Myocyte (in vitro differentiated cells): ENCODE measurements at places on chromosomes 6 and 20. TPM values are rescaled to one million over a fixed set of nuclear protein-coding genes. Genes with fewer than 3 reads are reported as not detected.

The MPC1 gene
- 34.2 and 85.5 TPM in 2 replicates for total RNA-seq

The CRISP2 gene
- not detected in 2 replicates for total RNA-seq

The SLC26A8 gene
- total RNA-seq = not detected in 2 replicates

The TNNC2 gene
- total RNA-seq = 678 and 849 TPM in 2 replicates

The COL9A3 gene
- total RNA-seq = 0.05 TPM in 1 of 2 replicates, not detected in the other

The CEP250 gene
- 28.9 and 37.6 TPM in 2 replicates for total RNA-seq

The PET117 gene
- 25.2 and 28.6 TPM in 2 replicates for total RNA-seq

The VNN1 gene
- total RNA-seq = 2.7 TPM in 2 replicates

The TPD52L1 gene
- 55.3 and 97.1 TPM in 2 replicates for total RNA-seq

The SIGLEC1 gene
- total RNA-seq = 0.53 and 1.3 TPM in 2 replicates

The EPPIN gene
- total RNA-seq = not detected in 2 replicates

The TRIM31 gene
- total RNA-seq = not detected in 2 replicates

The PLCG1 gene
- 86.9 and 112 TPM in 2 replicates for total RNA-seq

The CUL7 gene
- total RNA-seq = 54.1 and 58.1 TPM in 2 replicates

The SNAI1 gene
- total RNA-seq = 0.72 and 1.8 TPM in 2 replicates

The BHLHE23 gene
- total RNA-seq = not detected in 2 replicates

The MCM9 gene
- 11.5 and 18.5 TPM in 2 replicates for total RNA-seq

The SIRPD gene
- not detected in 2 replicates for total RNA-seq

The LHFPL5 gene
- not detected in 2 replicates for total RNA-seq

The PSORS1C1 gene
- 0.21 and 0.29 TPM in 2 replicates for total RNA-seq

The GPLD1 gene
- total RNA-seq = 0.19 and 0.26 TPM in 2 replicates

The MUC22 gene
- not detected in 2 replicates for total RNA-seq

The SEMG1 gene
- not detected in 2 replicates for total RNA-seq

The CCN6 gene
- not detected in 2 replicates for total RNA-seq

The LAMA2 gene
- 121 and 137 TPM in 2 replicates for total RNA-seq

The FOXA2 gene
- not detected in 2 replicates for total RNA-seq

The CST5 gene
- not detected in 2 replicates for total RNA-seq

The SLC35B2 gene
- total RNA-seq = 51.4 and 55.6 TPM in 2 replicates

The CGA gene
- not detected in 2 replicates for total RNA-seq

The LY6G6D gene
- total RNA-seq = not detected in 2 replicates

The ETV7 gene
- total RNA-seq = 0.62 TPM in 1 of 2 replicates, not detected in the other

The NKX2-2 gene
- not detected in 2 replicates for total RNA-seq

The ARMC2 gene
- 2.3 and 2.9 TPM in 2 replicates for total RNA-seq

The FUT9 gene
- total RNA-seq = not detected in 2 replicates

The DNPH1 gene
- total RNA-seq = 63.6 and 109 TPM in 2 replicates

The ADGRF5 gene
- total RNA-seq = 0.03 TPM in 1 of 2 replicates, not detected in the other

The GTSF1L gene
- total RNA-seq = not detected in 2 replicates

The ELOVL4 gene
- total RNA-seq = 1.9 and 2.2 TPM in 2 replicates
